Foreskin fibroblast (primary cell): ENCODE measurements at places on chromosomes 5 and 9.

DNA sequence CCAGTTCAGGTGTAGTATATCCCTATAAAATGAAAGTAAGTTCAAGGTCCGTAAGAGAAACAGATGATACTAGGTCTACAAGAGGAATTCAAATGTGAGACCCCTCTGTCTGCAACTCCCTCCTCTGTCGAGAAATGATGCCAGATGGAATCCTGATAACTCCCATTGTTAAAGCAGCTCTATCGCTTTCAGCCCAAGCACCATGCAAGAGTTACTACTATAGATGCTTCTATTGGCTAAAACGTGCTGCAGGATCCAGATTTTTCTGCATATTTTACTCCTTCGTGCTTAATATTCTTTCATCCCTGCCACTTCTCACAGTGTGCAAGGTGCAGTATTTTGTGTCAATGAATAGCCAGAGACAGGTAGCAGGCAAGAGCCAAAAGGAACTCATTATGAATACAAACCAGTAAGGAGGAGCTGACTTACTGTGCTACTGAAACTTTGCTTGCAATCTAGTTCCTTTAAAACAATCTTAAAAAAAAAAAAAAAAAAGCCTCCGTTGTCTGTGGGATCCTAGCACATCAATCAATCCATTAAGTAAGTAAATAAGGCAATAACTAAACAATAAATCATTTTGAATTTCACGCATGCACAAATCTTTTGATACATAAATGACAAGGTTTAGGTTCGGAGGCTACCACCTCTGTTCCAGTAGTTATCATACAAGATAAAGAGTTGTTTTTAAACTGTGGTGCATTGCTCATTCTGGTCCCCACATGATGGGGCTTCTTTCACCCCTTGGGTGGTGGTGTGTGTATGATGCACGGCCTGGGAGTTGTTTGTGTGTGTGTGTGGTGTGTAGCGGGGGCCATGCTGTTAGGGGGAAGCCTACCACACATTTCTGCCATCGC, 151.1 kb upstream of the MPDZ start:
- no peak for DNase-seq

- DNase-seq: peak; percentile 92
Observed at GRCh38 chr5:172984244-172984953, 828 bp downstream of the ATP6V0E1 start.

GRCh38 chr9:121861501-121862180, 210.2 kb downstream of the DAB2IP start:
- peak; percentile 61 for DNase-seq

DNA sequence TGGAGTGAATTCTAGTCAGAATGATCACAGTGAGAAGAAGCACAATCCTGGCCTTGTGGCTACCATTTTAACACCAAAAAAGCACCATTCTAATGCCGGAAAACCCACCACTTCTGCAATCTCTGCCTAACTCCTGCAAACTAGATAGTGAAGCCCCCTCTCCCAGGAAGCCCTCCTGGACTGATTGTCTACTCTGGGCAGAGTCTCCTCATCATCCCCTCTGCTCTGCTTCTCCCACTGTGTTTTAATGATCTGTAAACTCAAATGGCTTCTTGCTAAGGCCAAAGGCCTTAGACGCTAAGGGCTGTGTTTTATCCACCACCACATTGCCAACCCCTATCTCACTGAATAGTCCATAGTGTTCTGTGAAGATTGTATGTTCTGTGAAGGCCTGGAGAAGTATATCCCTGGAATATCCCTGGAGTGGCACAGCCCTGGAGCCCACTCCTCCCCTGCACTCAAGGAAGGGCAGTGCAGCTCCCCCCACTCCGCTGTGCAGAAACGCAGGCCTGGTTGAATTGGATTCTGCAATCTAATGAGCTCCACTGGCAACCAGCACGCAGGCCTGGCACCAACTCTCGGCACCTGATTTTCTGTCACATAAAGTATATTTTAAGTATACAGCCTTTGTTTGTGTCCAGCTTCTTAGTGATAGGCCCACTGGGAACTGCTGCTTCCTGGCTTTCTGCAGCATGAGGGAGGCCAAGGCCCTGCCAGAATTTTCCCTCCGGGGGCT, 126.3 kb downstream of the ATPSCKMT start:
- no peak for DNase-seq

DNA sequence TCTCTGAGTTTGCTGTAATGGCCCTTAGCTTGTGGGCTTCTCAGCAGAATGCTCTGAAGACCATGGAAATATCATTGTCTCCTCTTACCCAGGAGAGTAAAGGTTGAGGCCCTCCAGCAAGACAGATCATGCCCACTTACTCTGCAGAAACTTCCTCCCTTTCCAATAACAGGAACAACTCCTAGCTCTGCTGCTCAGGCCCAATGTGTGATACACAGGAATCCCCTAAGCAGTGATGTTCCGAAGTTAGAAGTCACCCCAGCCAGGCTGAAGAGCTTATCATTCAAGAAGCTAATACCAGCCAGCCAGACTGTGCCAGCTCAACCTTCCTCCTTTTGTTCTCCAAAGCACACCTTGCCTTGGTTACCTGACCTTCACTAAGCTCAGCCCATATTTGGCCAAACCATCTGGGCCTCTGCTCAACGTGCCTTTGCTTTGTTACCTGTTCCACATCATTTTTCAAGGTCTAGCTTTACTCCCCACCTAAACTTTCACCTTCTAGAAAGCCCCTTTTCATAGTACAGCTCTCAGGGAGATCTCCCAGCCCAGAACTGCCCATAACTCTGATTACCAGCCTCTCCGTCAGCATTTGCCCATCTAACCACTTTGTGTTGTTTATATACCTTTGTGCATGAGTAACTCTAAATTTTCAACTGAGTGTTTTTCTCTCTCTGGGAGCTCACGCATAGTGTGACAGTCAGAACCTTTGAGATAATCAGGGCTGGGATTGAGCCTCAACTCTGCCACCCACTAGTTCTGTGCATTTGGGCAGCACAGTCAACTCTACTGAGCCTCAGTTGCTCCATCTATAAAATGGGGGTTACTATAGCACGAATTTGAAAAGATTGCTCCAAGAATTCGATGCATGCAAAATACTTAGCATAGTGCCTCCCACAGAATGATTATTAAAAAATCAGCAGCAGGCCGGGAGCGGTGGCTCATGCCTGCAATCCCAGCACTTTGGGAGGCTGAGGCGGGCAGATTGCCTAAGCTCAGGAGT, 107.6 kb upstream of the CPEB4 start:
- no peak for DNase-seq

GRCh38 chr5:6158974-6159831, 219.1 kb downstream of the MED10 start:
- peak; percentile 86 for DNase-seq

- peak; percentile 70 for DNase-seq
Observed at GRCh38 chr5:57650360-57651069, 167.9 kb upstream of the ACTBL2 start.
